AG08396 (cell line): ENCODE measurements at places on chromosomes 2 and 18.
A peak's percentile ranks its signal among the peaks of the same experiment; 100 is the strongest.

GRCh38 chr18:50594942-50595341 lies 35.1 kb downstream of the MAPK4 start:
- DNase-seq = no peak

GRCh38 chr2:4144731-4145130 lies 441.4 kb downstream of the DCDC2C start:
- no peak for DNase-seq

- DNase-seq = peak; percentile 39
Observed at GRCh38 chr2:220504938-220505503, 877.6 kb downstream of the SLC4A3 start.

GRCh38 chr2:213232649-213233437 lies 51.4 kb upstream of the SPAG16 start:
- DNase-seq = no peak

GRCh38 chr2:239138610-239139009 lies 262.2 kb downstream of the HDAC4 start:
- DNase-seq = no peak

DNA sequence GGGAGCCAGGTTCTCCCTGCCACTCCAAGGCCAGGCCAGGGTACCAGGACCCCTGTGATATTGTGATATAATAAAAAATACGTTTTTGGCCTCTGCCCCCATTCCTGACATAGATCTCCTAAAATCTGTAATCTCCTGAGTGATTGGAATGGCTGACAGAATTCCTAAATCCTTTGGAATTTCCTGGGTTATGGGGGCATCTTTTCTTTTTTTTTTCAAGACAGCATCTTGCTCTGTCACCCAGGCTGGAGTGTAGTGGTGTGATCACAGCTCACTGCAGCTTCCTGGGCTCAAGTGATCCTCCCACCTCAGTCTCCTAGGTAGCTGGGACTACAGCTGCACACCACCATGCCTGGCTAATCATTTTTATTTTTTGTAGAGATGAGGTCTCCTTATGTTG lies 26.2 kb upstream of the TUBB6 start:
- no peak for DNase-seq
